OCI-LY7 (cell line): ENCODE measurements at places on chromosomes 2 and 18. TPM values are rescaled to one million over a fixed set of nuclear protein-coding genes. Genes with fewer than 3 reads are reported as not detected.

Gene NPHP1
- 1.2 and 2.0 TPM in 2 replicates for total RNA-seq

Gene GAL3ST2
- total RNA-seq: 1.1 TPM in 2 replicates

Gene LINC00305
- not detected in 2 replicates for total RNA-seq

Gene DNAH7
- not detected in 2 replicates for total RNA-seq

Gene PCGF1
- 15.9 and 21.5 TPM in 2 replicates for total RNA-seq

Gene ACTG2
- not detected in 2 replicates for total RNA-seq

Gene ALPP
- total RNA-seq: not detected in 2 replicates
